Activated CD4-positive, alpha-beta T cell treated with anti-CD3 and anti-CD28 coated beads for 36 hours (primary cell): ENCODE measurements at places on chromosomes 16 and 17. TPM values are rescaled to one million over a fixed set of nuclear protein-coding genes. Genes with fewer than 3 reads are reported as not detected.
A peak's percentile ranks its signal among the peaks of the same experiment; 100 is the strongest.

CDH8 gene
- not detected for total RNA-seq

CEMP1 gene
- total RNA-seq: not detected

BAIAP3 gene
- 0.57 TPM for total RNA-seq

GCGR gene
- total RNA-seq: not detected

CDRT4 gene
- total RNA-seq: 3.6 TPM

BBS2 gene
- 23.2 TPM for total RNA-seq

DNA sequence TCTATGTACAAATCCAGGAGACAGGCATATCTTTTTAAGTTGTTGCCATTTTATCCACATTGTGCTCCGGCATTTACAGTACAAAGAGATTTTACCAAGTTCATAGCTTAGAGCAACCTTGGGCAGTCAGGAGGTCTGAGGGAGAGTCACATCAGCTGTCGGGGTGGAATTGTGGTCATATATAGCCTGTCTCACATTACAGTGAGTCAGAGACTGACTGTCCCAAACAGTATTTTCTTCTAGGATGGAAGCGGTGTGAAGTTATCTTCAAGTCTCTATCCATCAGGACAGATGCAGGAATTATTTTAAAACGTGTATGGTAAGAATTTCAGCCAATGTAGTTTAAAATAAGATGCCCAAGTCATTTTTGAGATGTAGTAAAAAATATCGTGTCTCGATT, 53.0 kb downstream of the GPRC5B start:
- no peak overlapping the region for H3K27ac ChIP-seq
- no peak overlapping the region for H3K4me3 ChIP-seq
- H3K4me1 ChIP-seq: no peaks in the 10 kb centered on the region

DNA sequence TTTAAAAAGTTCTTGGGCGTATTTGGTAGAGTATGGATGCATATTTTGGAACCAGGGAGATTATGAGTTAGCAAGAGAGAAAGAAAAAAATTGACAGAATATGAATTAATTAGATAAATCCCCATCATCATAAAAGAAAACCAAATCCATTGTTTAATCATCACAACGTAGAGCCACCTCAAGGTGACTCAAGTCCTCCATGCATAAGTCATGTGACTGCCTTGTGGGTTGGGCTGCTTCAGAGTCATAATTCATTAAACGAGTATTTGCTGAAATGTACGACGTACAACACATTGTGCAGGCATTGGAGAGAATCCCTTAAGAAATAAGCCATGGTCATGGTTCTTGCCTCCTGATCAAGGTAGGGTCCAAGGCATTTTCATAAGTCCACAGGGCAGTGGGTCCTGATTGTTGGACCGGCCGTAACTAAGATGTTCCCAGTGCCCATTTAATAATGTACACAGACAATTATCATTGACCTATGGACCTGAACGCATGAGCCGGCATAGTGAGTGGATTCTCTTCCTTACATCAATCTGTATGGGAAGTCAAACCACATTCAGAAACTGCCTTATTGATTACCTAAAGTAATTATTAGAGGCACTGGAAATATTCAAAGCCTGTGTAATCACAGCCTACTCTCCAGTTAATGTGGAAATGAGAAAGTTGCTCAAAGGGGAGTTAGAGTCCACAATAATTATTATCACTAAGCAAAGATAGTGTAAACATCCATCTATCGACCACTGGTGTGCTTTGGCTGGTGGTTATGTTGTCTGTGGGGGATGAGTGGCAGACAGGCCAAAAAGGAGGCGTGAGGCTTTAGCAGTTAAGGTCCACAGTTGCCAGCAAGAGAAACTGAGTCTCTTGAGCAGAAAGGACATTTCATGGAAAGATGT, 165.4 kb downstream of the PITPNC1 start:
- H3K36me3 ChIP-seq: peaks cover 12% of the 10 kb centered on the region
- peaks cover 15% of the 10 kb centered on the region for H3K4me1 ChIP-seq
- no peaks in the 10 kb centered on the region for H3K27me3 ChIP-seq
- H3K27ac ChIP-seq: peak overlapping the region; percentile 9

GRCh38 chr17:44197980-44198720, 1.5 kb downstream of the ATXN7L3 start:
- peak overlapping the region; percentile 83 for H3K4me3 ChIP-seq
- peaks cover 19% of the 10 kb centered on the region for H3K36me3 ChIP-seq
- peak overlapping the region; percentile 83 for H3K27ac ChIP-seq

DNA sequence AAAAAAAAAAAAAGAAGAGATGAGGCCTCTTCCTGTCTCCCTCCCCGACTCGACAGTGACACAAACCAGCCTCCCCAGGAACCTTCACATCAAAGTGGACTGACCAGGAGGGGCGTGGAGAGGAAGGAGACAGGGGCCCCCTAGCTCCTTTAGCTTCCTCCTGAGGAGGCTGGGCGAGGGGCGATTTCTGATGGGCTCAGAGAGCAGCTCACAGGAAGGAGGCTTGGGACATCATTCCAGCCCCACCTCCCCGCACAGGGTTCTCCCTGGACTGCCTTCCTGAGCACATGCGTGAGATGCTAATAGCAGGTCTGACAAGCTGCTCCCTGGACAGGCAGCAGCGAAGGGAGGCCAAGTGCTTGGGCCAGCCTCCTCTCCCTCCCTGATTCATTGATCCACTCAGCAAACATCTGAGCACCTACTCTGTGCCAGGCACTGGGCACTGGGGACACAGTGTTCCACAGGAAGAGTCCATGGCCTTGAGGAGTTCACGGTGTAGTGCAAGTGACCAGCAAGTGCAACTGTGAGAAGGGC, 14.4 kb upstream of the DOK4 start:
- no peak for DNase-seq
- H3K4me1 ChIP-seq: peaks cover 11% of the 10 kb centered on the region
- H3K36me3 ChIP-seq: no peaks in the 10 kb centered on the region
- no peak overlapping the region for H3K27ac ChIP-seq
- no peak overlapping the region for H3K4me3 ChIP-seq
- H3K27me3 ChIP-seq: no peaks in the 10 kb centered on the region

DNA sequence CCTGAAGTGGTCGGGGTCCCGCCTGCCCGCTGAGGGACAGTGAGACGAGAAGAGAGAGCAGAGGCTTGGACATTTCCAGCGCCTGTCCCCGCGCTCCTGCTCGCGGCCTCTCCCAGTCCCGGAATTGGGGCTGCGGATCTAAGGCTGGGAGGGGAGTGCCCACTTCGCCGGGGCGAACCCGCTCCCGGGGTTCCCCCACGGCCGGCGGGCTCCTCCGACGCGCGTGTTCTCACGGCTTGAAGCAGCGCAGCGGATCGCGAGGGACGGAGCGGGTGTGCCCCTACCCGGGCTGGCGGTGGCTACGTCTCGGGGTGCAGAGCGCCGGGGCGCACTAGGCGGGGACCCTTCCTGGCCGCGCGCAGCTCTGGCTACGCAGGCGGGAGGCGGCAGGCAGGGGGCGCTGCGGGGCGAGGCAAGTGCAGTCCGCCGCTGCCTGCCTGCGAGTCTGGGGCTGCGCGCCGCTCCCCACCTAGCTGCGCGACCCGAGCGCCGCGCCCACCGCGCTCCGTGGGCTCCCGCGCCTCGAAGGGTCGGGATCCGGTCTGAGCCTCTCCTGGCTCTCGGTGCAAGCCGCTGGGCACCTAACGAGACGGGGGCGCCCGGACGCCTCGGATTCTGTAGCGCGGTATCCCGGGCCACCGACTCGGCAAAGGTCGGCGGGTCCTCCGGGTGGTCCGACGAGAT, 1.2 kb downstream of the NGFR start:
- H3K27ac ChIP-seq: no peak overlapping the region
- peak; percentile 92 for DNase-seq
- H3K4me1 ChIP-seq: peaks cover 16% of the 10 kb centered on the region
- no peaks in the 10 kb centered on the region for H3K36me3 ChIP-seq

DNA sequence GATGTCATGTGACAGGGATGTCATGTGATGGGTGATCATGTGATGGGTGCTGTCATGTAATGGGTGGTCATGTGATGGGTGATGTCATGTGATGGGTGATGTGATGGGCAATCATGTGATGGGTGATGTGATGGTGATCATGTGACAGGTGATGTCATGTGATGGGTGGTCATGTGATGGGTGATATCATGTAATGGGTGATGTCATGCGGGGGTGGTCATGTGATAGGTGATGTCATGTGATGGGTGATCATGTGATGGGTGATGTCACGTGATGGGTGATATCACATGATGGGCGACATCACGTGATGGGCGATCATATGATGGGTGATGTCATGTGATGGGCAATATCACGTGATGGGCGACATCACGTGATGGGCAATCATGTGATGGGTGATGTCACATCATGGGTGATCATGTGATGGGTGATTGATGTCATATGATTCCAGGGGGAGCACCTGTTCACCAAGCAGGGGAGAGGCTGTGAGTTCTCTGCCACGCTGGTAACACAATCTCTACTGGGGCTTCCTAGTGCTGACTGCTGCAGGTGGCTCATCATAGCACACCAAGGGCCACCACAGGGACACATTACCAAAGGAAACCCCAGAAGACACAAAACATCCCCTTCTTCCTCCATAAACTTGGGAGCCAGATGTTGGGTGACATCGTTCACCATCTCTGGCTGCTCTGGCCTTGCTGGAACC, 16.5 kb downstream of the CD300LB start:
- H3K4me1 ChIP-seq: peaks cover 32% of the 10 kb centered on the region
- peaks cover 14% of the 10 kb centered on the region for H3K27me3 ChIP-seq
- peaks cover 12% of the 10 kb centered on the region for H3K36me3 ChIP-seq
- peak overlapping the region; percentile 95 for H3K27ac ChIP-seq
- DNase-seq: peak; percentile 75
- H3K4me3 ChIP-seq: peak overlapping the region; percentile 72

DNA sequence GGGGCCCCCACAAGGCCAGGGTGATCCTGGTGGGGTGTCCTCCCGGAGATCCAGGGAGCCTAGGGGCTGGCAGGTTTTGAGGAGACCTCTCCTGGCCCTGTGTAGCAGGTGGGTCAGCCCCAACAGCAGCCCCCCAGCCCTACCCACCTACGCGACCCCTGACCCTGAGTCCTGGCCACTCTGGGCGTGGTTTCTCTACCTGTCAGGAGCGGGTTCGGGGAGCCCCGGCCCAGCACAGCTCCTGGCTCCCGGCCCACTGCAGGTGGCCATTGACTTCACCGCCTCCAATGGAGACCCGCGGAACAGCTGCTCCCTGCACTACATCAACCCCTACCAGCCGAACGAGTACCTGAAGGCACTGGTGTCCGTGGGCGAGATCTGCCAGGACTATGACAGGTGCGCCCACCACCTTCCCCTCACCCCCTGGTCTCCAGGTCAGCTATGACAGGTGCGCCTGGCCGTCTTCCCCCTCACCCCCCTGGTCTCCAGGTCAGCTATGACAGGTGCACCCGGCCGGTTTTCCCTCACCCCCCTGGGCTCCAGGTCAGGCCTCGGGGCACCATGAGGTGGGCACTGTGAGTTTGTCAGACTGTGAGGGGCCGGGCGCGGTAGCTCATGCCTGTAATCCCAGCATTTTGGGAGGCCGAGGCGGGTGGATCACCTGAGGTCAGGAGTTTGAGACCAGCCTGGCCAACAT, 13.0 kb downstream of the CPNE7 start:
- H3K4me1 ChIP-seq: peaks cover 2% of the 10 kb centered on the region
- H3K4me3 ChIP-seq: no peak overlapping the region
- DNase-seq: no peak
- peaks cover 2% of the 10 kb centered on the region for H3K36me3 ChIP-seq

DNA sequence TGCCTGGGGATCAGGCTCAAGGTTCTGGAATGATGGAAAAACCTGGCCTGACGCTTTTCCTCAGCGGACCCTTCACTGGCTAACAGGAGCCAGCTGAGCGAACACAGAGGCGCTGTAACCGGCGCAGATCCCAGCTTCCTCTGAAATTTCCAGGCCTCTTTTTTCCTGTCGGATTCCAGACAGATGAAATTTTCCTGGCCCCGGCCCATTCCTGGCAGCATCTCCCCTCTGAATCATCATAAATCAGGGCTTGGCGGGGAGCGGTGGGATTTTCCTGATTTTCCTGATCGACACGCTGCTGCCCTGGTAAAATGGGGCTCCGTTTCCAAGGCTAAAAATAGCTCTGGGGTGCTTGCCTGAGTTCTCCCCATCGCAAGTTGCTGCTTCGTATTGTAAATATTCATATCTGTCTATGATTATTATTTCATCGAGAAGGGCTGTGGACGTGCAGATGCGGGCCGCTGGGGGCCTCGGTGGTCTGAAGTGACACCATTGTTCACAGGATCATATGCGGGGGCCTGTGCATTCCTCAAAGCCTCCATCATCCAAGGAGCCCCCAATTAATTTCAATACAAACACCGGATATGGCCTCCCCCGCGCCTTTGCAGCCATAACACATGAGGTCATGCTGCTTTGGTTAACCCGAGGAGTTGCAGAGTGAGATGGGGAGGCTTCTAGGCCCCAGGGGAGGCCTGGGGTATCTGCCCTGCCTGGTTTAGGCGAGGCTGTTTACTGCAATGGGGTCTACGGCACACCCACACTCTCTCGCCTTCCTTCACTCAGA, 45.8 kb upstream of the ETV4 start:
- no peaks in the 10 kb centered on the region for H3K4me1 ChIP-seq
- no peaks in the 10 kb centered on the region for H3K36me3 ChIP-seq
- DNase-seq: no peak

DNA sequence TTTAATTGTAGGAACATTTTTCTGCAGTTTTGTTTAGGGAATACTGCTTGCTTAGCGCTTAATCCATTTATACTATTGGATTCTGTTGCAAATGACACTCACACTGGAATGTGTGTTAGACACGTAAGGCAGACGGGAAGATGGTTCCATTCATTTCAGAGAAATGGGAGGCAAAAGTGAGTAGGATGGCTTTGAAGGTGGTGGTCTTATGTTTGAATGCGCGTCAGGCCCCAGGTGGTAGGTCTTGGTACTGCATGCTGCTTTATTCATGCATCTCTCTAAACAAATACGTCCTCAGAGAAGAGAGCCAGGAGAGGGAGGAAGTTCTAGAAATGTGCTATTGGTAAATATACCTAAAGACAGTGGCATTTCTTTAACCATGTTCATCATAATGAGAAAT, 997.6 kb upstream of the RBFOX1 start:
- no peaks in the 10 kb centered on the region for H3K36me3 ChIP-seq
- H3K4me1 ChIP-seq: no peaks in the 10 kb centered on the region
- no peaks in the 10 kb centered on the region for H3K27me3 ChIP-seq
- peak; percentile 20 for DNase-seq
- H3K27ac ChIP-seq: no peak overlapping the region
- H3K4me3 ChIP-seq: no peak overlapping the region

DNA sequence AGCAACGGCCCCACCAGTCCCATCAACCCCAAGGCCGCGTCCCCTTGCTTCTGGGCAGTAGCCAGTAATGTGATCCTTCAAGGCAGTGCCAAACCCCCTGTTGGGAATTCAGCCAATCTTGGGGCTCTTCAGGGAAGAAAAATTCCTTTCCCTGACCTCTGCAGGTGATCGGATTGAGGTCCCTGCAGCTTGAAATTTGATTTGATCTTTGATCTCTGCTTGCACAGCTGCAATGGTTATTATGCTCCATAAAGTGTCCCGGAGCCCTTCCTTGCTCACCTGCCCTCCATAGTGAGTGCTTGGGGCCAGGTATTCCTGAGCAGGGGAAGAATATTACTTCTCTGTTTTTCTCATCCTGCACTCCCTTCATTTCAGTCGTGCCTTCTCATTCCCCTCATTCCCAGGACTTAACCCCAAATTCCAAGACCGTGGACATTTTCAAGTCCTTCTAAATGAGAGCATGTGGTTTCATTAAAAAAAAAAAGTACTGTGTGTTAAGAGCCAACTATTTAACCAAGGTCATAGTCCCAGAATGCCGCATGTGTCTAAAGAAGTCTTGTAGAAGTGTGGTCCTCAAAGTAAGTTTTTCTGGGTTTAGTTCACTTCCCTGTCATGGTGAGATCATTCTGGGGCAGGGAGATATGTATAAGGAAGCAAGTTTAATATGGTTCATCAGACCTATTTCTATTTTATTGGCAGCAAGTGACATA, 56.3 kb downstream of the SOX9 start:
- H3K4me3 ChIP-seq: no peak overlapping the region
- H3K27ac ChIP-seq: no peak overlapping the region
- DNase-seq: no peak
- H3K27me3 ChIP-seq: no peaks in the 10 kb centered on the region
- H3K36me3 ChIP-seq: no peaks in the 10 kb centered on the region
